NCI-H2171 (cell line): ENCODE measurements at places on chromosomes 13 and 19.
A peak's percentile ranks its signal among the peaks of the same experiment; 100 is the strongest.

DNA sequence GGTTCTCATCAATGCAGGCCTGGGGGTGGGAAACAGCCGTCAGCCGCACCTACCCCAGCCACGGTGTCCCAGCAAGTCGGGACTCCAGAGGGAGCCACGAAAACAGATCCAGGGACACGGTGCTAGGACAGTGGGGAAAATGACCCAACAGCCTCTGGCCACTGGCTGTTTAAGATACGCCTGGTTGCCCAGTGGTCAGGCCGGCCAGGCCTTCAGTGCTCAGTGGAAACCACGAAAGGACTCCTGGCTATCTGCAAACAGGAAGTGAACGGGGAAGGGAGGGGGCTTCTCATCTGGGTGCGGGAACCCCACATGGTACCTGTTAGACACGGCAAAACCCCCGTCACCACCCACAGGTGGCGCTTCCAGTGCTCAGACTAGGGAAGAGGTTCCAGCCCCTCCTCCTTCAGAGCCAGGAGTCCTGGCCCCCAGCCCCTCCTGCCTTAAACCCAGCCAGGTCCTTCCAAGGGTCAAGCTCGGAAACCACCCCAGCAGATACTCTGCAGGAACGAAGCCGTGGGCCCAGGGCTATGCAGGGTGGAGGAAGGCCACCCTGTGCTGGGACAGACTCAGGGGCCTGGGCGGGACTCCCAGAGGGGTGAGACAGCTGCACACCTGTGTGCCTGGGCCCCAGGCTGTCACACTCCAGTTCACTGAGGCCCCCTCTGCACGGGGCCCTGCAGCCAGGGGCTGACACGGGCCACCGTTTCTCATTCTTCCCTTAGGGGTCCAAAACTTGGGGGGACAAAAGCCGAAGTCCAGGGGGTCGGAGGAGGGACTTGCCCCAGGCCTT is 4.5 kb downstream of the PPP1R12C start:
- DNase-seq, result no peak

DNA sequence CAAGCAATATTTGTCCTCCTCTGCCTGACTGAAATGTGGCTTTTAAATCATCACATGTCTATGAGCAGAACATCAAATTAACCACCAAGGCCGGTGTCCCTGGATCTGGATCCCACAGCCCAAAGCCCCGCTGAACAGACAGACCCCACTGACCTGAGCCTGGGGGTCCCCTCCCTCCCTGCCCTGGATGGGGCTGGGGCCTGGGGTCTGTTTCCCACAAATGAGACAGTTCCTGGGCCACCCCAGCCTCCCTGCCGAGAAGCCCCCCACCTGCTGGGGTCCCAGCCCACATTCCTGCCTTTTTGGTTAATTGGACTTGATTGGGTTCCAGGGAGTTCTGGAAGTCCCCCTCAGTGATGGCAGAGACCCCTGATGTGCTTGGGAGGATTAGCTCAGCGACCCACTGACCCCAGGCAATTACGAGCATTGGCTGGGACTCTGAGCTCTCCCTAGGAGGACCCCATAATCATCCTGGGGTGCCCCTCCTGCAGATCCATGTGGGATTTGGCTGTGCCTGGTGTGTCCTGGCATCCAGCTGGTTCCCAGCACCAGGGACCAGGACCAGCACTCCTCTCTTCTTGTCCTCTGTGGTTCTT is 19.4 kb upstream of the CPAMD8 start:
- no peak for DNase-seq

GRCh38 chr13:51945149-51945548 is 66.1 kb downstream of the ATP7B start:
- DNase-seq, result no peak

GRCh38 chr19:54937926-54938325 is 9.4 kb downstream of the NLRP7 start:
- no peak for DNase-seq

GRCh38 chr19:49931293-49932040 is 2.2 kb upstream of the NUP62 start:
- no peak for DNase-seq

DNA sequence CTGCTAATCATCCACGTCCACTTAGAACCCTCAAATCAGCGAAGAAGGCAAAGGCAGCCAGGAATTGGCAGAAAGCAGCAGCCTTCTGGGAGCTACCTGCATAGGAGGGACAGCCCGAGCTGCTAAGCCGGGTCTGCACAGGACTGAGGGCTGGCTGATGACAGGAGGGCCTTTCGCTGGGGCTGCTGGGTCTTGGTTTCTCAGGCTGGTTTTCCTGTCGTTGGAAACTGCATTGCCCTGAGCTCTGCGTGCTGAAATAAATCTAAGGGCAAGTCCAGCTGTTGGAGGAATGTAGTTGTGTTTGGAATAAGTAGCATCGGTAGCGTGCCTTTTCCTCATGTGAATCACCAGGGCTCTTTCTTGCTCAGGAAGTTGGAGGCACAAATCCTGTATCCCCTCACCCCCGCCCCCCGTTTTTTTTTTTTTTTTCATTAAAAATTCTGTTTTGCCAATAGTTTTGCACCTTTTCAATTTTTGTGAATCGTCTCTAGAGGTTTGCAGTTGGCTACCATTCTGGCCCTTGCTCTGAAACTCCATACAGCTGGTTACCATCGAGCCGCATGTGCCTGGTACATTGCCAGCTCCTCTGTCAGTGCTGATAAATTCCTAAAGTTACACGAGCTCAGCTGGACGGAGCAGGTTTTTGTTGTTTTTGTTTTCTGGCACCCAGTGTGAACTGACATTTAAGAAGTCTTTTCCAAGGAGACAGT is 193.9 kb upstream of the RNF113B start:
- no peak for DNase-seq

GRCh38 chr19:12754465-12755196 is 3.0 kb downstream of the BEST2 start:
- no peak for DNase-seq

DNA sequence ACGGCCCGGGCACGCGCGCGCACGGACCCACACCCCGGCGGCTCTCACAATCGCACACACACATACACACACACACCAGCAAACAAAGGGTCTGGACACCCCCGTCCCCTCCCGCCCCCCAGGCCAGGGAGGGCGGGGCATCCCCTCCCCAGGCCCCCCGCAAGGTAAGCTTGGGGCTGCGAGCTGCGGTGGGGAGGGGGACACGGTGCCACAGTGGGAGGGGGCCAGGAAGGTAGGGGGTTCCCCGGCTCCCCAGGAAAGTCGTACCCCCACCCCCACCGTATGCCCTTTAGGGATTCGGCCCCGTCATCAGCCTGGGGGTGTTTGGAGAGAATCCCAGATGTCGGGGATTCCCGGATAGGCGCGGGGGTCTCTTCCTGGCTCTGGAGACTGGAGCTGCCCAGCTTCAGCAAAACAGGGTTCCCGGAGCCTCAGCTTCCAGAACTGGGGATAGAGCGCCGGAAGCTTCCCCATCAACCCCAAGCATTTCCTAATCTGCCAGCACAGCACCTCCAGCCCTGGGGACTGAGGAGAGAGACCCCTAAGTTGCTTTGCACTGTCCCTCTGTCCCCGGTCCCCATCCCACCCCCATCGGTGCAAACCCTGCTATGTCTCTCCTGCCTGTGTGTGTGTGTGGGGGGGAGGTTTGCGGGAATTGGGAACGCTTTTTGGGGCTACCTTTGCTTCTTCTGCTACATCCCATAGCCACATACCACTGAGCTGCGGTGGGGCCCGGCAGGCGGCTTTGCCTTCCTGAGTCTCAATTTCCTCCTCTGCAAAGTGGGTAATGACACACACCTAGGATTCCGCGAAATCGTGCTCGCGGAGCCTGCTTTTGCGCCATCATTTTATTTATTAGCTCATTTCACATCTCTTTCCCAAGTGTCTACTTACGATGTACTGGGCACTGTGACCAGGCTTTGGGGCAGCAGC is 1.8 kb upstream of the CDC37 start:
- DNase-seq, result no peak

DNA sequence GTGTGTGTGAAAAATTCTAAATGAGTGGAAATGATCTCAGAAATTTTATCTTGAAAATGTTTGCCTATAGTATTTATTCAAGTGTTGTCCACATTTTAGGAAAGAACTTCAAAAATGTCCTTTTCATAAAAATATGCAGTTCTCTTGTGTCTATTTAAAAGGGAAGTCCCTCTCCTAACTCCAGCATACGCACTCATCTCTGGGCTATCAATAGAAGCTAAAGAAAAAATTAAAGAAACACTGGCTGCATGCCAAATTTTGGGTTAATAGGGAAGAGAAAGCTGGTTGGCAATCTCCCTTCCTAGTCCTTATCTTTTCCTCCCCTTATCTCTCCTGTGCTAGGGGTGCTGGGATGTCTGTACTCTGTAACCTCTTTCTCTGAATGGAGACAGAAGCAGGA is 313.3 kb downstream of the ENOX1 start:
- no peak for DNase-seq

DNA sequence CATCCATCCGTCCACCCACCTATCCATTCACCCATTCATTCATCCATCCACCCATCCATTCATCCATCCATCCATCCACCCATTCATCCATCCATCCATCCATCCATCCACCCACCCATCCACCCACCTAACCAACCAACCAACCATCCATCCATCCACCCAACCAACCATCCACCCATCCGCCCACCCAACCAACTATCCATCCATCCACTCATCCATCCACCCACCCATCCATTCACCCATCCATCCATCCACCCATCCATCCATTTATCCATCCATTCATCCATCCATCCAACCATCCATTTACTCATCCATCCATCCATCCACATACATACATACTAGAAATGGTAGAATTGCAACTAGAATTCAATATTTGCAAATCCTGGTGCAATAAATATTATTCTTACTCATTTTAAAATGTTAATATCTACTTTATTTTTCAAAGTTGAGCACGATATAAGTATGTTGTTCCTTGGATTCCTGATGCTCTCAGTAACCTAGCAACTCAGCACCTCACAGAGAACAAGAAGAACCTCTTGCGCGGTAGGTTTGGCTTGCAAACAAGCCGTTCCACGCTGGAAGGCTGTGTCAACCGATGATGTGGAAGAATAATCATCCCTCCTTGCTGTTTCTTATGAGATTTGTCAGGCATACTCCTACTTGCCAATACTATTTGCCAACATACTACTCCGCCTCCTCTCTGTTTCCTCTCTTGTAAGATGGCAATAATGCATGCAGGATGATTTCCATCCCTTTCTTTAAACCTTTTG is 111.7 kb downstream of the GNG7 start:
- DNase-seq, result no peak

GRCh38 chr13:33227927-33228647 is 57.5 kb downstream of the STARD13 start:
- no peak for DNase-seq

GRCh38 chr13:48775285-48775684 is 121.6 kb downstream of the CYSLTR2 start:
- DNase-seq, result no peak

DNA sequence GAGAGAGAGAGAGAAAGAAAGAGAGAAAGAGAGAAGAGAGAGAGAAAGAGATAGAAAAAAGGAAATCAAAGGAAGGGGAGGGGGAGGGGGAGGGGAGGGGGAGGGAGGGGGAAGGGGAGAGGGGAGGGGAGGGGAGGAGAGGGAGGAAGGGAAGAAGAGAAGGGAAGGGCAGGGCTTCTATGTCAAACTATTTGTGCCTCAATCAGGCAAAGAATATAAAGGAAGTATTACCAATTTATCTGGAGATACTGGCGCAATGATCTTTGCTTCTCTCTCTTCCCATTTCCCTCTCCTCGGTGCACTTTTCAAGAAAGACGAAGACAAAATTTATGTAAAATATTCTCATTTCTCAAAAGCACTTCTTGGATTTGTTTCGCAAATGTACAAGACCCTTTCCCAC is 9.3 kb upstream of the INSR start:
- no peak for DNase-seq

DNA sequence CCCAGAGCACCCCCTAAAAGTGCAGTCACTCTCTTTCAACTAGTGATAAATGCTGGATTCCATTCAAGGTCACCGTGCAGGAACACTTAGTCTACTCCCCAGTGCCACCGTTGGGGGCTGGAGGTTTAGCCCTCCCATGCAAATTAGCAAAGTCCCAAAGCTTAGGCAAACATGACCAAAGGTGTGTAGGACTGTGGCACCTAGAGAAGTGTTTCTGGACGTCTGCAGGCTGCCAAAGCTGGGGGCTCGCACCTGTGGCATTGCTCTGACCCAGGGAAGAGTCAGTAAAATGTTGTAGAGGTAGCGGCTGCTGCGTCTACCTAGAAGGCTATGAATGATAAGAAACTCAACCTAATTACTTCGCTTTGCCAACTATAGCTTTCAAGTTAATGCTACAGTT is 13.9 kb downstream of the COL4A1 start:
- DNase-seq, result no peak

- peak; percentile 11 for DNase-seq
Observed at GRCh38 chr19:23409392-23410048, 14.2 kb upstream of the ZNF91 start.

DNA sequence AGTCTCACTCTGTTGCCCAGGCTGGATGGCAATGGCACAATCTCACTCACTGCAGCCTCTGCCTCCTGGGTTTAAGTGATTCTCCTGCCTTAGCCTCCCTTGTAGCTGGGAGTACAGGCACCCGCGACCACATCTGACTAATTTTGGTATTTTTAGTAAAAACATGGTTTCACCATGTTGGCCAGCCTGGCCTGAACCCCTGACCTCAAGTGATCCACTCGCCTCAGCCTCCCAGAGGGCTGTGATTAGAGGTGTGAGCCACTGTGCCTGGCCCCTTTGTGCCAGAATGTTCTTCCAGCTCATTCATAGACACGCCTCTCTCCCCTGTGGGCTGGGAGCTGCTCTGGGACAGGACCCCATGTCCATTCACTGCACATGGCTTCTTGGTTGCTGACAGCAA is 9.1 kb downstream of the MYDGF start:
- DNase-seq, result no peak

DNA sequence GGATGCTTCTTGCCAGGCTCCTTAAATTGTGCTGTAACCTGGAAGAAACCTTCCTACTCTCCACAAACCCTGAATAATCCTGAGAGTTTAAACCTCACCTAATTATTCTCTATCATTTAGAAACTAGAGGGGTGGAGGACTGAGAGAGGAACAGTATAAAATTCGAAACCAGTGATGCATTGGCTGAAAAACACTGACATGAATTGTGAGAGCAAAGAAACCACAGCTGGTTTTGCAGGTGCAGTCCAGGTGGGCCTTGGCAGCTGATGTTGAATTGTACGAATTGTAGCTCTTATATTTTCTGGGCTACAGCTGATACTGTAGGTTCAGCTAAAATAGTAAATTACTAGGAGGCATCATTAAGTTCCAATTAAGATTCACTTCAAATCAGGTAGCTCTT is 227.0 kb upstream of the SLITRK5 start:
- no peak for DNase-seq

GRCh38 chr19:55694656-55695491 is 19.8 kb downstream of the EPN1 start:
- DNase-seq, result no peak

GRCh38 chr13:63900406-63900805 is 2484.8 kb upstream of the PCDH20 start:
- DNase-seq, result no peak

GRCh38 chr13:39580881-39581575 is 22.0 kb downstream of the LHFPL6 start:
- DNase-seq, result no peak
